COR-L47 (cell line): ENCODE measurements at places on chromosomes 3 and 15.

DNA sequence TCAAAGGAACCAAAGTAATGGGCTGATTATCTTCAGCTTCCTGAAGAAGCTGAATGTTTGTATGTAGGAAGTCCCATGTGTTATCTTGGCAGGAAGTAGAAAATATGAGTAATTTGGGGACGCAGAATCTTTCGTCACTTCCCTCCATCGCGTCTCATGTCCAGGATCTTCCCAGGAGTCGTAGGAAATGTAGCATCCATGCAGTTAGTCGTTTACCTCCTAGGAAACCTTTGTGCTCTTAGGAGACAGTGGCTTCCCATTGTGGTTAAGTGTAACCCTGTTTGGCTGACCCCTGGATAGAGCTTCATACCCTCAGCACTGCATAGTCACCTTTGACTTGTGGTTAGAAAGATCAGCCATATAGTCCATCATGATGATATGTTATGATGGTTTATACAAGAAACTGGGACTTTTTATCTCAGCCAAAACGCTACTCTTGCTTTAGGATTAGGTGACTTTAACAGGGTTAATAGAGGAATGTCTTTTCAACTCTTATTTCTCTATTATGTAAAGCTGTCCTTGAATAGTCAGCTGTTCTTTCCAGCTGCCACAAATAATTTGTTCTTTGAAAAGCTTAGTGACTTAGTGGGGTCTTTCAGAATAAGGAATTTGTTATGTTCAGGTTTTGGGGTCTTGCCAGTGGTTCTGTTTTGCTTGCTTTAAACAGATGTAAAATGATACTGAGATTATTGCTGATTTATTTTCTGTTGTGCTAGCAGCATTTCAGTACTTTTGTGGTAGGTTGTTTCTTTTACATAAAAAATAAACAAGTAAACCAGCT lies 92.2 kb downstream of the KLHL25 start:
- no peak for DNase-seq

GRCh38 chr15:38685686-38686339 lies 121.2 kb upstream of the RASGRP1 start:
- DNase-seq: no peak

DNA sequence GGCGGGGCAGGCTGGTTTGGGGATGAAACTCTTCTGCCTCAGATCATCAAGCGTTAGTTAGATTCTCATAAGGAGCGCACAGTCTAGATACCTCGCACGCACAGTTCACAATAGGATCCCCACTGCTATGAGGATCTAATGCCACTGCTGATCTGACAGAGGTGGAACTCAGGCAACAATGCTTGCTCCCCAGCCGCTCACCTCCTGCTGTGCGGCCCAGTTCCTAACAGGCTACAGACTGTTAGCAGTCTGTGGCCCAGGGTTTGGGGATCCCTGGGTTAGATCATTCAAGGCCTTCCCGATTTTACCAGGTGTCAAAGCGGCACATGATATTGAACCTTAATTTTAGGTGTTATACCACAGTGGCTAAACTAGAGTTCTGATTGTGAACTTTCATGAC lies 232.8 kb downstream of the UBE2E2 start:
- no peak for DNase-seq

- DNase-seq: peak; percentile 65
Measured at GRCh38 chr3:169966951-169967915, 626 bp downstream of the SEC62 start.

- DNase-seq: no peak
Measured at GRCh38 chr3:27500035-27500434, 15.9 kb upstream of the SLC4A7 start.

DNA sequence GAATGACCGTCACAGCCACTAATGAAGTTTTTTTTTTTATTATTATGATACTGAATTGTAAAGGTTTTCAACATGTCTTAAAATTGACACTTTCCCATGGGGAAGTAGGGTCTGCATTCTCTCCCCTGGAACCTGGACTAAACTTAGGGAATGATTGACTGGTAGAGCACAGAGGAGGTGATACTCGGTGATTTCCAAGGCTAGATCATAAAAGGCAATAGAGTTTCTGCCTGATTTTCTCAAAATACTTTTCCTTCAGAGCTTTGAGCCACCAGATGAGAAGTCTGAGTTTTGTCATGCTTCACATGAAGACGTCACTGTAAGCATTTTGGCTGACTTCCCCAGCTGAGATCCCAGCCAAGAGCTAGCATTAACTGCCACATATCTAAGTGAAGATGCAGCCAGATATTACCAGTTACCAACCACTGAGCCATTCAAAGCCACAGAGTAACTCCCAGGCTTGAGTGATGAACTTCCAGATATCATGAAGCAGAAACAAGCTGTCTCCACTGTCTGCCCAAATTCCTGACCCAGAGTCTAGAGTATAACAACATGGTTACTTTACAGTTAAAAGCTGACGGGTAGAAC lies 105.8 kb downstream of the LSAMP start:
- DNase-seq: no peak

DNA sequence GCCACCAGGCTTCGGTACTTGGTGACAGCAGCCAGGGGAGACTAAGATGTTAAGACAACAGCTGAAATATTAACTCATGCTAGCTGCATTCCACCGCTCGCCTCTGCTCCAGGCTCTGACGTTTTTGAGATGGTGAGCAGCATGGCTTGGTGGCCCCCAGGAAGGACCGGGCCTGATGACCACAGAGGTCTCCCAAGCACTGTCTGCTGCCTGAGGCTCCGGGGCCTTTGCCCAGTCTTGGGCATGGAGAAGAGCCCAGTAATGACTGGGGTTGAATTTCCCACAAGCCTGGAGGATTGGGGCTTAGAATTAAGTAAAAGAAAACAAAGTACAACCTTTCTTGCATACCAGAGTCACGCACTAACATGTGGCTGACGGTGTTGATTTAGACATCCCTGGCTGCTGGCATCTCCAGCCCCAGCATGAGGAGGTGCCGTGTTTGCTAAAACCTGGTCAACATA lies 243.6 kb upstream of the LYSMD4 start:
- no peak for DNase-seq

DNA sequence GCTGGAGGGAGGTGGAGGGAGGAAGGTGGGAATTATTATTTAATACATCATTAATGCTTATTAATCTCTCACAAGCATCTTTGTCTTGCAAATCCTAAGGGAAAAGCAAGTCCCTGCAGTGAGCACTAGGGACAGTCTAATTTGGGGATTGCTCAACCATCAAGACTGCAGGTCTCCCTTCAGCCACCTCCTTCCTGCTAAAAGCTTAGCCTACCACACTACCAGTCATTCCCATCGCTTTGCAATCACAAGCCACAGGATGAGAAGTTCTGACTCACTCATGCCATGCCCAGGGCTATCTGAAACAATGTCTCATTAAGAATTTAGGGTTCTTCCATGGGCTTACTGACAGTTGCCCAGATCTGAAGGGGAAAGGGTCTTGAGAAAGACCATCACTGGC lies 51.0 kb upstream of the EIF1B start:
- no peak for DNase-seq
